A375 (cell line): ENCODE measurements at places on chromosomes 6 and 20. TPM values are rescaled to one million over a fixed set of nuclear protein-coding genes. Genes with fewer than 3 reads are reported as not detected.

The C6orf89 gene
- 16.7 and 17.6 TPM in 2 replicates for total RNA-seq

The VARS1 gene
- total RNA-seq, result 57.3 and 58.7 TPM in 2 replicates

The ERVFRD-1 gene
- not detected in 2 replicates for total RNA-seq

The TRAM2 gene
- total RNA-seq, result 28.7 and 33.8 TPM in 2 replicates

The COL9A3 gene
- total RNA-seq, result 835 and 843 TPM in 2 replicates

The OOEP gene
- total RNA-seq, result not detected in 2 replicates

The MMUT gene
- total RNA-seq, result 3.7 and 5.4 TPM in 2 replicates

The SMIM28 gene
- not detected in 2 replicates for total RNA-seq

The UBE2V1 gene
- 155 and 173 TPM in 2 replicates for total RNA-seq

The EPB41L2 gene
- total RNA-seq, result 39.2 and 41.8 TPM in 2 replicates

The HAO1 gene
- total RNA-seq, result 0.08 TPM in 1 of 2 replicates, not detected in the other

The KIF6 gene
- total RNA-seq, result 2.5 and 2.7 TPM in 2 replicates

The SAMD3 gene
- 0.19 and 0.64 TPM in 2 replicates for total RNA-seq

The GPSM3 gene
- 13.7 and 15.4 TPM in 2 replicates for total RNA-seq
